Tibial nerve (tissue), 4 donors: ENCODE measurements at places on chromosomes 11 and 22.

GRCh38 chr22:27101288-27101687, 443.9 kb downstream of the MIAT start:
- DNase-seq = no peak

GRCh38 chr11:126113515-126113957, 50.9 kb upstream of the CDON start:
- DNase-seq = peak; percentile 71

DNA sequence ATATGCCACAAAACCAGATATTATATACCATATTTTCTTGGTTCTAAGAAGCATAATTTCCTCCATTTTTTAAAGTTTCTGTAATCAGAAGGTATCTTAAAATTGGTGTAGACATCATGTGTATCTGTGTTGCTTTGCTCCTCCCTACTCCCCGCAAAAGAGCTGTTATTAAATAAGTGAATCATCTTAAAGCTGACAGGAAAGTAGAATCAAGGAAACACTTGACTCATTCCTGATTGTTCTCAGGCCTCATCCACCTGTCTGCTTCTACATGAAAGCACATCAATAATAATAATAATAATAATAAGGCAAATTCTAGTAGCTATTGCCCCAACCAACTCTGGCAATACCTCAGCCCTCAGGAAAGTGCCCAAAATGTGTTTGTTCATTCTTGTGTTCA, 26.2 kb upstream of the GUCY1A2 start:
- DNase-seq = no peak

- no peak for DNase-seq
These were observed 30.5 kb downstream of the KCNQ1 start for GRCh38 chr11:2475136-2475918.

DNA sequence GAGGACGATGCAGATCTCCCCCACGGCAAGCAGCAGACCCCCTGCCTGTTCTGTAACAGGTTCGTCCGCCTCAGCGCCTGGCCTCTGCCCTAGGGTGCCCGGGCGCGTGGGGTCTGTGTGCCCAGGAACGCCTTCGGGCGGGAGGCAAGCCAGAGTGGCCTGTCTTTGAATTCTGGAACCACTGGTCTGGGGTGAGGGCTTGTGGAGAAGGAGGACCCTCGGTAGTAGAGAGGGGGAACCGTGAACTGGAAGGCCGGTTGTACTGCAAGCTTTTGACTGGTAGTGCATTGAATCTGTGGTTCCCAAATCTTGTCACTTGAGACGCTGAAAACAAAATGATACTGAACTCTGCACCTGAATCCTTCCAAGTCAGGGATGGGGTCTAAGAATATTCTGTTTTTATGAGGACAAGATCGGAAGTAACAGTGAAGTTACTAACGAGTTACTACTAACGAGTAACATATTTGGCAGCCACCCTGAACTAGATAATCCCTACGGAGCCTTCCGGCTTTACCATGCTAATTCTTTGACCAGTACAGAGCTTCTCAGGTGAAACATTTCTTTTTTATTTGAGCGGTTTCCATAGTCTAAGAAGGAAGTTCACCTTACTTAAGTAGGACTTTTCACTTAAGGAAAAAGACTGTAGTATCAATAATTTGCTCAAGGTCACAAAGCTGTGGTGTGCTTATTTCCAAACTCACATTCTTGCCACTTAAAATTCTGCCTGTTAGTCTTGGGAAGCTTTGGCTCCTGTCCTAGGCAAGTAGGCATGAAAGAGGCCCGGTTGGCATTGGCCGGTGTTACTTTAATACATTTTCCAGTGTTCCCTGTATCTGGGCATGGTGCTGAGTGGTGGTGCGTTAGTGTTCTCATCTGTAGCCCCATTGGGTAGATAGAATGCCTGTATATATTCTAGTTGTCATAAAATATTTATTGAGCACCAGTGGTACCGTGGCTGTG, 860 bp downstream of the PRMT3 start:
- no peak for DNase-seq

- DNase-seq = no peak
These were observed 476.8 kb downstream of the METTL15 start for GRCh38 chr11:28584992-28585391.

GRCh38 chr11:3171931-3172560, 6.9 kb upstream of the OSBPL5 start:
- no peak for DNase-seq

DNA sequence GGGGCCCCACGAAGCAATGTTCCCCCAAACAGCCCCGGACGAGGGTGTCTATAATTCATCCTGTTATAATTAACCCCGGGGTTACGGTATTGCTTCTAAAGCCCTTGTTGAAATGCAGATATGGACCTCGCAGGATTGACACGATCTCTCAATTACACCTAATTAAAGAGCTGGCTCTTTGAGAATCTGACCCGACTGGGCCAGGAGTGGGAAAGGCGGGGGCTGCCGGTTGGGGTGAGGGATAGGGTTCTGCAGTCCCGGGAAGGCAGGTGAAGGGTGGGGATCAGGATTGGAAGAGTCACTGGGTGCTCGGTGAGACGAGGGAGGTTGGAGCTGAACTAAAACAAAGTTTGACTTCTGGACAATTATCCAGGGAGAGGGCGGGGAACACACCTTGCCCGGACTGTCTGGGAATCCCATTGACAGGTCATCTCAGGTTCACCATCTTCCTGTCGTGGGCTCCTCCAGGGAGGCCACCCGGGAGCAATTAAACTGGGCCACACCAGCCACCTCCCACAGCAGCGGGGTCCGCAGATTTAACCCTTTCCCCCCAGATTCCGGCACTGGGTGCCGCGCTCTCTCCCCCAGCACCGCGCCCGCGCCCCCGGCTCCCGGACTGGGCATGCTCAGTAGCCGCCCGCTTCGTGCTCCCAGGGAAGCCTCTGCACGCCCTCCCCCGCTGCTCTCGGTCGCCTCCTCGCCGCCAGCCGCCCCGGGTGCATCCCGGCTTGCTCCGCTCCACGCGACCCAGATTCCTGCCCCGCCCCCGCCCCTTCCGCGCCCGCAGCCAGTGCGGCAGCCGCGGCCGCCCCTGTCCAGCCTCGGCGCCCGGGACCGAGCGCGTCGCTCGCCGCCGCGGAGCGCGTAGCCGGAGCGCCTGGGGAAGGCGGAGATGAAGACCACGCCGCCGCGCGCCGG, at the start of gene ELMOD1:
Gene ELMOD1 (plus strand): TSS at position 688 of the 918 bp plus-strand sequence. CDS start 27,043 bp downstream, outside the sequence.
- DNase-seq = no peak

DNA sequence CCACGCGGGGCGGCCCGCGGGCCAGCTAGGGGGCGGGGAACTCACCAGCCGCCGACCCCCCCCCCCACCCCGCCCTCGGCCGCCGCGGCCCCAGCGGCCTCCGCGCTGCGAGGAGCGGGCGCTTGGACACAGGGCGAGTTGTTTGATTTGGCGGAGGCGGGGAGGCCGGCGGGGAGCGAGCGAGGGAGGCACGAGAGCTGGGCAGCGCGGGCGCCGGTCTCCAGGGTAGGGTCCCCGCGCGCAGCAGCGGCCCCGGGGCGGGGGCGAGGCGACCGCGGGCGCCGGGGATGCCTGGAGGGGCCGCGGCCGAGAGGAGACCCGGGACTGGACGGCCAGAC, 64.4 kb downstream of the NAV2 start:
- no peak for DNase-seq

- no peak for DNase-seq
These were observed 213.3 kb downstream of the FAM76B start for GRCh38 chr11:95576146-95576845.

DNA sequence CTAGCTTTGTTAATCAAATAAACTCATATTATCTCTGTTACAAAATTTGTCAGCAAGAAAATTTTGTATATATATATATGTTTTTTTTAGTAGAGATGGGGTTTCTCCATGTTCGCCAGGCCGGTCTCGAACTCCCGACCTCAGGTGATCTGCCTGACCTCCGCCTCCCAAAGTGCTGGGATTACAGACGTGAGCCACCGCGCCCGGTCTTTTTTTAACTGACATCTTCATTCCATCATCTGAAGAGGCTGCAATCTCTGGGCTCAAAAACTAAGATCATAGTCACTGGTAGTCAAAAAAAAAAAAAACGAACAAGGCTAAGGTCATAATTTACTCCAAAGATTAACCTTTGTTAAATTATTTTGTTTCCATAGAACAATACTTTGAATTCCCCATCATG, 5.3 kb upstream of the KLHDC7B start:
- DNase-seq = no peak

GRCh38 chr22:19632668-19633148, 81.6 kb upstream of the SEPTIN5 start:
- DNase-seq = no peak

DNA sequence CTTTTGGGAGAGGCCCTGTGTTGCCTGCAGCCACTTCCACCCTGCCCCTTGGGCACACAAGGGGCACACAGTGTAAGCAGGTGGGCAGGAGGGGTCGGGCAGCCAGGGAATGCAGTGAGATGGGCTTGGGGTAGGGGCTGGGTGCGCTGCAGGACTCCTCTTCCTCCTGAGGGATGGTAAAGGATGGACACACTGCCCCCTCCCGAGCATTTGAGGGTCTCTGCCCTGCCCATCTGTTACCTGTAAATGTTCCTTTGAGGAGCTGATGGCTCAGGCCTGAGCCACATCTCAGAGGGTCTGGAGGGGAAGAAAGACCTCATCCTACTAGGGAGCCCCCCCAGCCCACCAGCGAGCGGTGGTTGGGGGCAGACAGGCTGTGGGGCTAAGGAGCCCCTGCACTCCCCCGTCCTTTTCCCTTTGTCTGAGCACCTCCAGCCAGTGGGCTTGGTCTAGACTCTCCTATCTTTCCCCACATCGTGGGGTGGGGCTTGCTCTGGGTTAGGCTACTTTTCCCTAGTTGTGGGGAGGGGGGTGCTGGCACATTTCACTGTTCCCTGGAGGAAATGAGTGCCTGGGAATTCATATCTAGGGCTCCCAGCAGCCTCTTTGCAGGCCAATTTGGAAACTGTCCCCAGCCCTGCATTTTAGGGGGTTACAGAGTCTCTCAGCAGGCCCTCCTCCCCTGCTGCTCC, 1.7 kb upstream of the TSSC4 start:
- no peak for DNase-seq

GRCh38 chr11:61332797-61333549, at the start of the genes DDB1 and TKFC:
TSS of gene DDB1 (minus strand) at chr11:61333105. CDS start at chr11:61332968, 137 bp downstream.
TSS of gene TKFC (plus strand) at chr11:61333228. CDS start at chr11:61334729, 1,501 bp downstream.
- DNase-seq = peak; percentile 85
